Activated B cell treated with CpG ODN at 0.5 μM for 24 hours (primary cell): ENCODE measurements at places on chromosomes 11 and 22. TPM values are rescaled to one million over a fixed set of nuclear protein-coding genes. Genes with fewer than 3 reads are reported as not detected.

- DNase-seq: no peak
- H3K27me3 ChIP-seq: no peaks in the 10 kb centered on the region
- H3K27ac ChIP-seq: peak overlapping the region; percentile 32
- no peaks in the 10 kb centered on the region for H3K36me3 ChIP-seq
Observed at GRCh38 chr11:102599642-102600261, 25.4 kb downstream of the MMP20 start.

- no peaks in the 10 kb centered on the region for H3K36me3 ChIP-seq
- no peaks in the 10 kb centered on the region for H3K4me1 ChIP-seq
- no peak overlapping the region for H3K4me3 ChIP-seq
- H3K27ac ChIP-seq: no peak overlapping the region
Observed at GRCh38 chr11:860234-861104, 17.8 kb downstream of the TSPAN4 start.

RAPSN gene
- total RNA-seq: 1.1 and 3.5 TPM in 2 replicates

MUC5AC gene
- total RNA-seq: not detected in 2 replicates

DNA sequence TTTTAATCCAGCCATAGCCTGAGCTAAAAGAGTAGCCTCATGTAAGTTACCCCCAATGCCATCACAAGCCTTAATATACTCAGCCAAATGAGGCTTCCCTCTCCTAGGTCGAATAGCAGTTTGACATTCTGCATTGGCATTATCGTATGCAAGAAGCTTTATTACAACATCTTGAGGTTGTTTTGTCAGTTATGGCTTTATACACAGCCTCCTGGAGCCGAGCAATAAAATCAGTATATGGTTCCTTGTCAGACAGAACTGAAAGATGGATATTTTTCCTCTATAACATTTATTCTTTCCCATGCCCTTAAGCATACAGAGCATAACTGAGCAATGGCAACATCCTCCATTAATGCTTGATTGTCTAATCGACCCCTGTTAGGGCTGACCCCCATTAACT, 5.4 kb upstream of the DNAJB13 start:
- H3K36me3 ChIP-seq: no peaks in the 10 kb centered on the region
- no peak overlapping the region for H3K27ac ChIP-seq
- DNase-seq: no peak
- no peaks in the 10 kb centered on the region for H3K27me3 ChIP-seq
- H3K4me3 ChIP-seq: no peak overlapping the region
- H3K4me1 ChIP-seq: no peaks in the 10 kb centered on the region

DNA sequence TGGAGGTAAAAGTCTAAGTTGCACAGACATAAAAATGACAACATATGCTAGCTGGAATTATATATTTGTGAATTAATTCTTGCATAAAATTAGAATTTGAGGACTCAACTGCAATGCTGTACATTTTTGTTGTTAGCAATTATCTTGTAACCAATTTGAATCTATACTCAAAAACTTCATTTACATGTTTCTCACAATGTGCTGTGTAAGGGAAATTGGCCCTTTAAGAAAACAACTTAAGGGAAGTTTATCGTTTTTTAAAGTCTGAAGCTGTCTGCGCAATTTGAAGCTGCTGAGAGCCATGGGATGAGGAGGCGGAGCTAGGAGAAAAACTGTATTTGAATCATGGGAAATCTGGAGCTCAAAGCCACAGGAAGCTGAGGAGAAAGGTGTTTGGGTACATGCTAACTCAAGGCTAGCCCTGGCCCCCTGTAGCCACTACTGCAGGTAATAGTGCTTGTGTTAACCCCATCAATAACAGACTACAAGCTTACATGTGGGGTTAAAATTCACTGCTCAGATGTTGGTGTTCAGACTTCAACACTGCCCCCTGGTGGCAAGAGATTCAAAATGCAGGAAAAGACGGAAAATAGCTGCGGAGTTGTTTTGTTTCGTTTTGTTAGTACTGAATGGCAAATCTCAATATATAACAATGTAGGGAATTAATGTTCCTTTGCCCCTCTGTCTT, 126.1 kb downstream of the BRD1 start:
- no peak overlapping the region for H3K27ac ChIP-seq
- H3K36me3 ChIP-seq: no peaks in the 10 kb centered on the region
- H3K4me1 ChIP-seq: peaks cover 4% of the 10 kb centered on the region

DNA sequence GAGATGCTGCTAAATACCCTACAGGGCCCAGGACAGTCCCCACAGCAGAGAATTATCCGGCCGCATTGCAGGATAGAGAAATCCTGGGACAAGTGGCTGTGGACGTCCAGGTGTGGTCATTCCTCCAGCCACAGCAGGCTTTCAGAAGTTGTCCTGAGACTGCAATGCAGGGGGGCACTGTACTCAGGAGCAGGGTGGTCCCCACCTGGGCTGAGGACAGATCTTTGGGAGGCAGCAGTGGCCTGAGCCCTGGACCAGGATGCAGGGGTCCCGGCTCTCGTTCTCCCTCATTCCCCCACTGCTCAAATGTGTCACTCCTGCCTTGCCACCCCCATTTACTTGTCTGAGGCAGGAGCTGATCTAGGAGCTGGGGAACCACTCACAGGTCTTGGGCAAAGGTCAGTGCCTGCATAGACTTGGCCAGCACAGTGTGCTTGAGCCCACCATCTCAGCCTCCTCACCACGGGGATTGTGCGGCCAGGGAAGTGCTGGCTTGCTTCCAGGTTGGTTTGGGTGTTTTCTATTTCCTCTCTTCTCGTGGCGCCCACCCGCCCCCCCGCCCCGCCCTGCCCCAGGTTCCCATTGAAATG, 15.3 kb downstream of the LINC01488 start:
- H3K36me3 ChIP-seq: no peaks in the 10 kb centered on the region
- H3K27me3 ChIP-seq: peaks cover 6% of the 10 kb centered on the region
- no peak for DNase-seq
- no peak overlapping the region for H3K4me3 ChIP-seq

DNA sequence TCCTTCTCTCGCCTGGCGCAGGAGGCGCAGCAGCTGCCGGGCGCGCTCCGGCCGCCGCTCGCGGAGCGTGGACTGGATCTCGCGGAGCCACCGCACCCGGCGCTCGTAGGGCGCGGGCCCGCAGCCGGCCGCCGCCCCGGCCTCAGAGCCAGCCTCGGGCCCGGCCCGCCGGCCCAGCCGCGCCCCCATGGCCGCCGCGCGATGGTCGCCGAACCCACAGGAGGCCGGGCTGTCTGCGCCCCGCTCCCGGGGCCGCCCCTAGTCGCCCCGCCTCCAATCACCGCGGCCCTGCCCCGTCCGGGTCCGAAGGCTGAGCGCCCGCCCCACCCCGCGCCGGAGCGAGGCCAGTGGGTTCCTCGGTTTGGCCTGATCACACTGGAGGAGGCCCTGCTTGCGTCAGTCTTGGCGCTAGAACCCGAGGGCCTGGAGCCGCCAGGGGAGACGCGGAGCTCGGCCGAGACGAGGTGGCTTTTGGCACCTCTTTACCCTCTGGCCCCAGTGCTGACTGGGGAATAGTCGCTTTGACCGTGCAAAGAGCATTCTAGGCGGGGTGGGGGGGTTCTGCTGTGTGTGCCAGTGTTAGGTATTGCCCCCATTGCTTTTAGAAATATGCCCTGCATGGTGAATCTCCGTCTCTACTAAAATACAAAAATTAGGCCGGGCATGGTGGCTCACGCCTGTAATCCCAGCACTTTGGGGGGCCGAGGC, at the start of gene LRRC75B:
Gene LRRC75B, minus strand, starts transcription at position 223 of the 708 bp plus-strand sequence. Its CDS starts 34 bp downstream, at position 189.
- peaks cover 5% of the 10 kb centered on the region for H3K4me1 ChIP-seq
- no peaks in the 10 kb centered on the region for H3K36me3 ChIP-seq
- H3K4me3 ChIP-seq: peak within 1 kb of the TSS; percentile 83
- peak; percentile 27 for DNase-seq
- H3K27ac ChIP-seq: no peak within 1 kb of the TSS
- H3K27me3 ChIP-seq: peaks cover 4% of the 10 kb centered on the region

DNA sequence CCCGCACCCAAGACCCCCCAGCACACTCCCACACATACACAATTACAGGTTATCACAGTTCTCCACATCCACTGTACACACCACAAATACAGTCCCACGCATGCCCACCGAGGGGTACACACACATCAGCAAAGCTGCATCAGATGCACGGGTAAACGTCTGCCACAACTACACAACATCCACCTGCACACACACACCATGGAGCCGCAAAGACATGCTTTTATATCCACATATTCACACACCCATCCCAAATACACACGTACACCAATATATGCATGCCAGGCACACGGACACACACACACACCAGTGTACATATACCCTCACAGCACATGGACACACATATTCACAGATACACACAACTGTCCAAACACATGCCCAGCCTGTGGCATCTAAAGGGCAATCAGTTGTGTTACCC, 5.4 kb upstream of the KCNJ4 start:
- H3K27ac ChIP-seq: no peak overlapping the region
- no peak for DNase-seq
- peaks cover 11% of the 10 kb centered on the region for H3K4me1 ChIP-seq
- no peak overlapping the region for H3K4me3 ChIP-seq

MPPED2 gene
- total RNA-seq: 0.37 and 1.7 TPM in 2 replicates

TECTA gene
- 0.24 and 0.27 TPM in 2 replicates for total RNA-seq

GRCh38 chr11:34509336-34509876, 4.2 kb downstream of the ELF5 start:
- H3K36me3 ChIP-seq: no peaks in the 10 kb centered on the region
- no peak for DNase-seq
- no peaks in the 10 kb centered on the region for H3K4me1 ChIP-seq

- no peaks in the 10 kb centered on the region for H3K36me3 ChIP-seq
- no peaks in the 10 kb centered on the region for H3K27me3 ChIP-seq
- peak; percentile 78 for DNase-seq
- H3K4me1 ChIP-seq: no peaks in the 10 kb centered on the region
- H3K4me3 ChIP-seq: no peak overlapping the region
Observed at GRCh38 chr11:73335204-73335923, 27.3 kb downstream of the ARHGEF17 start.

DNA sequence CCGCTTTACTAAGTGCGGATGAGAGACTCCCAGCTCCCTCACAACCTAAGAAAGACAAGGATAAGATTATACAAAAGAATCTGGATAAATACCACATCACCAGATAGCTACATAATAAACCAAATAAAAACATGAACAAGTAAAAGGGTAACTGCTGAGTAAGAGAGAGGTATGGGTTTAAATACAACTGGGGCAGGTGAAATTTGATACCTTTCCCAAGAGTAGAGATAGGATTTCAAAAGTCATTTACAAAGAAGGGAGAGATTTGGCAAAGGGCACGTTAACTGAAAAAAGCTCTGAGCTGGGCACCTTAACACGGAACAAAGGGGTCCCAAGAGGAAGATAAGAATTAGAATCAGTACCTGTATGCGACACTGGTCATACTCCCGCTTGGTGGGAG, 1.7 kb downstream of the UBXN1 start:
- H3K27ac ChIP-seq: peak overlapping the region; percentile 96
- H3K4me1 ChIP-seq: peaks cover 57% of the 10 kb centered on the region
- H3K27me3 ChIP-seq: no peaks in the 10 kb centered on the region

CXCR5 gene
- total RNA-seq: 198 and 199 TPM in 2 replicates

DNA sequence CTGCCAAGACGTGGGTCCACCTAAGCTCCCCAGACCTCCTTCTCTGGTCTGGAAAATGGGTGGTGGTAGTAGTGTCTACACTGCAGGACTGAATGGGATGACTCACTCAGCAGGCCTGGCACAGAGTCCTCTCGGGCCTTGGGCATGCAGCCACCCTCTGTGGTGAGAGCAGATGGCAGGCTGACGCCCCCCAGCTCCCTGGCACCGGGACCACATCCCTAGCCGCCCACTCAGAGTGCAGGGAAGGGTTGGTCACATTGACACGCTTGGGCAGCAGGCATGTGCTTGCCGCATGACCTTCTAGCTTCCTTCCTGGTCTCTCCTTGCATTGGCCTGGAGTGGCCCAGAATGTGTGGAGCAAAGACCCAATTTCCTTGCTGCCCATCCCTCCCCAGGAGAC, 30.7 kb upstream of the PRODH start:
- H3K4me1 ChIP-seq: peaks cover 4% of the 10 kb centered on the region
- H3K27ac ChIP-seq: no peak overlapping the region
- H3K36me3 ChIP-seq: no peaks in the 10 kb centered on the region

DNA sequence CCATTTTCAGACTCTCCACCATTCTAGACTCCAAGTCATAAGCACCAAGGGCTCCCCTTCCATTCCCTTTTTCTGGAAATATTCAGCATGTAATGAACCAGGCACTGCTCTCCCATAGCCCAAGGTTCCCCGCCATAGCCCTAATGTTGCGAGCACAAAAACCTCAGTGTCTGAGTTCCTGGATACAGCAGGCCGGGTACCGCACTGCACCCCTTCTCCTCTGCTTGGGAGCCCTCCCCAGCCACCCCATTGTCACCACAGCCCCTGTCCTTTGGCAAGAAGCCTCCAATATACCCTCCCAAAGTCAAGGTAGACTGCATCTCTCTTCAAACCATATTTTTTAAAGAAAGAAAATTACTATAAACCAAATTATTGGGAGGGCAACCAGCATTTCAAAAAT, 1341.1 kb downstream of the BRD1 start:
- no peaks in the 10 kb centered on the region for H3K36me3 ChIP-seq
- peaks cover 51% of the 10 kb centered on the region for H3K27me3 ChIP-seq
- H3K4me3 ChIP-seq: no peak overlapping the region
- DNase-seq: no peak

- DNase-seq: no peak
- H3K36me3 ChIP-seq: no peaks in the 10 kb centered on the region
- no peaks in the 10 kb centered on the region for H3K4me1 ChIP-seq
- no peak overlapping the region for H3K27ac ChIP-seq
- no peak overlapping the region for H3K4me3 ChIP-seq
Observed at GRCh38 chr11:113563766-113564526, 88.7 kb upstream of the DRD2 start.

DNA sequence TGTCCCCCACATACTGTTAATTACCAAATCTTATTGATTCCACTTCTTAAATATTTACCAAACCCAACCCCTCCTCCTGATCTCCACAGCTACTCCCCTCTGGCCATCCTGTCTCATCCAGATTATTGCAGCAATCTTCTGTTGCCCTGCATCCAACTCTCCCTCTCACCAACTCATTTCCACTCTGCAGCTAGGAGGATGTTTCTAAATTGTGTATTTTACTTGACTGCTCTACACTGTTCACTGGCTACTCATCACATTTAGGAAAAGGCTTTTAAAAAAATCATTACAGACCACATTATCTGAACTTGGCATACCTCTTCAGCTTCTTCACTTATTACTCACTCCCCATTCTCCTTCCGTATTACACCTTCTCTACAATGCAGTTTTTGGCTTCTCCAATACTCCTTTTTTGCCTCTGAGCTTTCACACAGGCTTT, 117.9 kb downstream of the ATG16L2 start:
- peaks cover 33% of the 10 kb centered on the region for H3K4me1 ChIP-seq
- DNase-seq: no peak
- no peaks in the 10 kb centered on the region for H3K27me3 ChIP-seq
- peaks cover 30% of the 10 kb centered on the region for H3K36me3 ChIP-seq
